ENCODE measurements at places on chromosomes 11 and 22.

DNA sequence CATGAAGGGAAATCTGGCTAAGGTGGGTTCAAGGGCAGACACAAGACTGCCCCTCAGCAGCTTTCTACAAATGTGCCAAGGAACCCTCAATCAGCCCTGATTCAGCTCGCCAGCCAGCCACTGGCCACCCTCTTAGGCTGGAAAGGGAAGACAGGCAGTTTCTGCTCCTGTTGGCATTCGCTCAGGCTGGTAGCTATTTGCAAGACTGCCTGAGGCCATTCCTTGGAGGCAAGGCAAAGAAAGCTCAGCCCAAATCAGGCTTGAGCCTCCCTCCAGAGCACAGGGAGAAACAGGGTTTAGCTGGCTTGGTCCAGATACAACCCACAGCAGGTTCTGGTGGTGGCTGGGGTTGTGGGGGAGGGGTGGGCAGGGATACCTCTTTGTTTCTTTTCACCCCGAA lies 19.2 kb downstream of the TP53I11 start:
- no peak for DNase-seq

DNA sequence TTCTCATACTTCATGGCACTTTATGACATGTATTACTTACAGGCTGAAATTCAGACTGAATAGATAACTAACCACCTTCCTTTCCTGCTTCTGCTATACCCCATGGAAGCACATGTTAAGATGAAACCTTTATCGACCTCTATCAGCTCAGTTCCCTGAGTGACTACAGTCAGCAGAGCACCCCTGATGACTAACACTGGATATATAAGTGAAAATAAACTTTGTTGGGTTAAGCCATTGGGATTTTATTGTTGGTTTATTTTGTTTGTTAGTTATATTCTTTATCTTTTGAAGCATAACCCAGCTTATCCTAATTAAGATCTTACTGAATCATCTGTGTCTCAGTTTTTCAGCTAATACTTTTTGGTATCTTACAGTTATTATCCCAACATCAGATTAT lies 23.0 kb upstream of the MAML2 start:
- DNase-seq: no peak

DNA sequence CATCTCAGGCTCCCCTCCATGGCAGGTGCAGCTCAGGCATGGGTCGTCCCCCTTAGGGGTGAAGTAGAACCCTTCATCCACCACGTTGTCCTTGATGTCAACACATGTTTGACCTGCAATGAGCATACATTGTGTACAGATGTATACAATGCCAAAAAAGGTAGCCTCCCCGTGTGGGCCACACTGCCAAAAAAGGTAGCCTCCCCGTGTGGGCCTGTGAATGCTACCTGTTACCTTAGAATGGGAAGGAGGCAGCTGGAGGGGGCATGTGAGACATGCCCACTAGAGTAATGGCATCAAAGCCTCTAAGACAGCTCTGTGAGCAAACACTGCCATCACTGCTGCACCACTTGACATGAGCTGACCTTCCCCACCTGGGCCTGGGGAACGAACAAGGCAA lies 73.7 kb downstream of the DGCR2 start:
- DNase-seq: no peak

DNA sequence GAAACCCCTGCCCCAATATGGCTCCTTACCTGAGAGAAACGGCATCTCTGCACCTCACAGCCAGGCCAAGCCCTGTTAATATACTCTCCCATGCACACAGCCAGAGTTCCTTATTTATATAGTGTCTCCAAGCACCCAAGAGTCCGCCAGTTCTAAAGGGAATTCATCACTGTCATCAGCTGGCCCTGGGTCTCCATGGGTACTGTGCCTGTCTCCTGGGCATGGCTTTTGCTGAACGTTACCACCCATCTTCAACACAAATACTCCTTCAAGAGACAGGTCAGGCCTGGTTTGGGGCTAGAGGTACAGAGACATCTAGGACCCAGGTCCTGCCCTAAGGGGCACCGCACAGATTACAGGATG lies 1.6 kb upstream of the ATG16L2 start:
- DNase-seq: no peak

All from stimulated activated CD8-positive, alpha-beta memory T cell treated with anti-CD3 and anti-CD28 coated beads, Interleukin-12 subunit alpha, Interleukin-12 subunit beta, amount 100 ng/mL, for 1 hour (primary cell).